ENCODE measurements at places on chromosomes 13 and 19.

DNA sequence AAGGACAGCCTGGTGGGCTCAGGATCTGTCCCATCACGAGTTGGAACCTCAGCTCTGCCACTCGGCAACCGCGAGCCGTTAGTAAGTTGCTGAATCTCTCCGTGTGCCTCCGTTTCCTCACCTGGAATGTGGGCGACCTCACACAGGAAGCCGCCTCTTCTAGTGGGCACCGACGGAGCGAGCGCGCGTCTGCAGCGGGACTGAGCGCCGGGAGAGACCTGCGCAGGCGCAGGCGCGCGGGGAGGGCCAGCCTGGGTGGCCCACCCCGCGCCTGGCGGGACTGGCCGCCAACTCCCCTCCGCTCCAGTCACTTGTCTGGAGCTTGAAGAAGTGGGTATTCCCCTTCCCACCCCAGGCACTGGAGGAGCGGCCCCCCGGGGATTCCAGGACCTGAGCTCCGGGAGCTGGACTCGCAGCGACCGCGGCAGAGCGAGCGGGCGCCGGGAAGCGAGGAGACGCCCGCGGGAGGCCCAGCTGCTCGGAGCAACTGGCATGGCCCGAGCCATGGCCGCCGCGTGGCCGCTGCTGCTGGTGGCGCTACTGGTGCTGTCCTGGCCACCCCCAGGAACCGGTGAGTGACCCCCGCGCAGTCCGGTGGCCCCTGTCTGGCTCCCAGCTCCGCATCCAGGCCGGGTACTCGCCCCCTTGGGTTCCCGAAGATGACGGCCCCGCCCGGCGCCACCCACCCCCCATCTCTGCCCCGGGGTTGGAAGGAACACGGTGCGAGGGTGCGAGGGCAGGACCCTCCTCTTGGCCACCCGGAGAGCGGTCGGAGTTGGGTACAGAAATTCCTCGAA lies at the start of gene PVR:
TSS of gene PVR (plus strand) at position 306 of the 797 bp plus-strand sequence. CDS start at position 493, 187 bp downstream.
- peak; percentile 96 for ATAC-seq

DNA sequence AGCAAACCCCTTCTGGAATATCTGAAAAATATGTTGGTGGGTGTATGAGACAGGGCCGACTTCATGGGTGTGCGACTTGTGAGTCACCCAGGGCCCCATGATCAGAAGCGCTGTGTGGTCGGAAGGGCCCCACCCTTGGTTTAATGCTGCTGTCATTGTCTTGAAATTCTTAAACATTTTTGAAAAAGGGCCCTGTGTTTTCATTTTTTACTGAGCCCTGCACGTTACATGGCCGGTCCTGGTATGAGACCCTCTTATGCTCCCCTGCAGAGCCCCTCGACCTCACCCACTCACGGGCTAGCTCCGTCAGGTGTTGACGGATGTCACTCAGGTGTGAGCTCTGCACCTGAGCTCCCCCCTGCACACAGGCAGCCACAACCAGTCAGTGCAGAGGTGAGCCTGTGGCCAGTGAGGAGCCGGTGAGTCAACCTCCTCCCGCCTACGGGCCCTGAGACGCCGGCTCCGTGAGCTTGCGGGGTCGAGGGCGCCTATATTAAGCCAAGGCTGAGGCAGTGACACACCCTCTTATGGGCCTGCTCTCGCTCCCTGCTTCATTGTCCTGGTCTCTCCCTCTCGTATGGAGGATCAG lies 27.7 kb downstream of the GADD45B start:
- ATAC-seq = peak; percentile 31

GRCh38 chr13:41641429-41641828 lies 184.1 kb downstream of the RGCC start:
- ATAC-seq = no peak

- no peak for ATAC-seq
Measured at GRCh38 chr13:25912961-25913360, 138.9 kb downstream of the SHISA2 start.

- no peak for ATAC-seq
Measured at GRCh38 chr13:76387566-76387965, 498.6 kb downstream of the KCTD12 start.

Data from gastroesophageal sphincter (tissue), 4 donors.